ENCODE measurements at places on chromosomes 12 and 14.

- peaks cover 6% of the 10 kb centered on the region for H3K4me1 ChIP-seq
- peaks cover 9% of the 10 kb centered on the region for H3K27me3 ChIP-seq
- no peak overlapping the region for H3K27ac ChIP-seq
- DNase-seq, result no peak
- H3K4me3 ChIP-seq, result no peak overlapping the region
Observed at GRCh38 chr14:24734917-24735500, 101.0 kb upstream of the GZMB start.

DNA sequence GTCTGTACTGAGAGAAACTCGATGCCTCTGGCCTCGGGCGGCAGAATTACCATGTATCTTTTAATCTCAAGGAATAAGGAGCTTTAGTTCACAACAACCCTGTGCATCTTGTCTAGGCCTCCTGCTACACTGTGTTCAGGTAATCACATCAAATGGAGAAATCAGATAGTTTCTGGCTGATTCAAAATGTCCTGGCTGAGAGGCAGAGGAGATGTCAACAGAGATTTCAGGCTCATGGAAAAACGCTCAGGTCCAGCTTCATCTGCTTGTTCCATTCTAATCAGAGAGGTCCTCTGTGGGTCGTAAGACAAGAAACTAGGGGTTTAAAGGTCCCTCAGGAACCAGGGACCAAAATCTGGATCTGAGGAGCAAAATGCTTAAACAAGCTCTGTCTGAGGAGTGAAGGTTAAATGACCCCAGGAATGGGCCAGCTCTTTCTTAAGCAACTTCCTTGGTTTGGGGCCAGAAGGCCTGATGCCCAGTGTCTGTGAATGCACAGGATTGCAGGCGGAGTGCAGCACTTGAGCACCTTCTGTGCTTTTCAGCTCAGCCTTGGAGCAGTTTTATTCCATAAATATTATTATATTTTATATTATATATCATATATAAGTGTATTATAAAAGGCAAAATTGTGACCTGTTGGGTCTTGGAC, 170.2 kb upstream of the PRICKLE1 start:
- H3K4me1 ChIP-seq, result no peaks in the 10 kb centered on the region
- no peak for DNase-seq
- H3K4me3 ChIP-seq, result no peak overlapping the region

DNA sequence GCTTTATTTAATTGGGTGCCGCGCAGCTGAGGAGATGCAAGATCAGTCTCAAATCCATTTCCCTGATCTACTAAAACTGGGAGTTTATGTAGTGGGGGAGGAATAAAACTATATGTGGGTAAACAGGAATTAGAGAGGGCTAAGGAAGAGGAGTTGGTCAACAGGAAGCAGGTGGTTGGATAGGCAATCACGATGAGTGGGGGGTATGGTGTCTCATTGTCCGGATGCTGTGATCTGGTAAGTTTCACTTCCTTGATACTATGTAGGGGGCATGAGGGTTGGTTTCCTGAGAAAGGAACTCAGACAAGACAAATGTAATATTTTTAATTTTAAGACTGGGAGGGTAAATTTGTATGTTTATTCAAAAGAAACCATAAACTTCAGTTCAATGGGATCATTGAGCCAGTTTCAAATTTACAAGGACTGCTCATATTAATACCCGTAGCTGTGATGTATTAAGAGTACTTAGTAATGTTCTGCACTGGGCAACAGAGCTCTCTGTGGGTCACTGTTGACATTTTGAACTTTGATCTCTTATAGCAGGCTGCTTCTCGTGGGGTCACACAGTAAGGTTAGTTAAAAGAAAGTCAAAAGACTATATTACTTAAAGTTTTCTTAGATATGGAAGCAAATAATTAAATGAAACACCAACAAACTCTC, 786.2 kb upstream of the FBXO33 start:
- no peaks in the 10 kb centered on the region for H3K36me3 ChIP-seq
- no peak overlapping the region for H3K27ac ChIP-seq
- no peak for DNase-seq

GRCh38 chr12:71014180-71014785, 93.7 kb upstream of the PTPRR start:
- no peak overlapping the region for H3K27ac ChIP-seq
- H3K27me3 ChIP-seq, result no peaks in the 10 kb centered on the region
- no peaks in the 10 kb centered on the region for H3K4me1 ChIP-seq
- H3K36me3 ChIP-seq, result no peaks in the 10 kb centered on the region

DNA sequence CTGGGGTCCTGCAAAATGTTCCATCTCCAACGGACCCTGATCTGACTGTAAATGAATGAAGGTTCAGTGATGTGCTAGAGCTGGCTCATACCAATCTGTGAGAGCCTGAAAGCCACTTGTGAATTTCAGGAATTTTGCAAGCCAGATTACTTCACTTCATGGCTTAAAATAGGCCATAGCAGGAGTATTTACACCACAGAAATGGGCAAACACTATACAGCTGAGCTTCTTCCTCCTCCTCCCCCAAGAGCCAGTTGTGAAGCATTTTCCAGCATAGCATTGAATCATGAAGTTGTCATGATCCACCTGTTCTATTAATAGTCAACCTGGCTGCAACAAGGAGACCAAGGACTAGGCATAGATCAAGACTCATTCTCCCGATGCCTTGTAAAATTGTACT, 141.3 kb upstream of the RASSF8 start:
- H3K27me3 ChIP-seq, result peaks cover 3% of the 10 kb centered on the region
- DNase-seq, result no peak
- H3K36me3 ChIP-seq, result no peaks in the 10 kb centered on the region
- no peak overlapping the region for H3K27ac ChIP-seq
